CD8-positive, alpha-beta T cell (primary cell): ENCODE measurements at places on chromosomes 12 and 14.

DNA sequence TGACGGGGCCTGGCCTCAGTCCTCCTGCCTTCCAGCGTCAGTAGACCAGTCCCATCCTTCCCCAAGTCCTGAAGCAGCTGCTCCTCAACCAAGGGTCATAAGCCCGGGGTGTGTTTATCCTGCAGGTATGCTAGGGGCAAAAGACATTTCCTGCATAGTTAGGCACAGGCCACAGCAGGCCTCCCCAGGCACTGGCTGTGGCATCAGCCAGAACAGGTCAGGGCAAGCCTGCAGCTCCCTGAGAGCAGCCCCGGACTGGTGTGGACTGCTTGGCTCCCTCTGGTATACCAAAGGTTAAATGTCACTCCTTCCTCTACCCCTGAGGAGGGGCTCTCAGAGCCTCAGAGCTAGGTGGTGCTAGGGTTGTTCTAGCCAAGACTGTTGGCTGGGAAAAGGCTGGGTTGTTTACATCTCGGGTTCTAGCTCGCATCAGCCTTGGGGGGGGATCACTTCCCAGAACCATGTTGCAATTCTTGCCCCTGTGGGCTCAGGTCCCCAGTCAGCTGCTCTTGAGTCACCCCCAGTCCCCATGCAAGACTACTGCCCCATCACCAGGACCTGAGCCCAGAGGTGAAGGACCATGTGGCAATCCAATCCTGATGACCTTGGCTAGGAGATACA, 2.9 kb downstream of the MMP14 start:
- DNase-seq: no peak

DNA sequence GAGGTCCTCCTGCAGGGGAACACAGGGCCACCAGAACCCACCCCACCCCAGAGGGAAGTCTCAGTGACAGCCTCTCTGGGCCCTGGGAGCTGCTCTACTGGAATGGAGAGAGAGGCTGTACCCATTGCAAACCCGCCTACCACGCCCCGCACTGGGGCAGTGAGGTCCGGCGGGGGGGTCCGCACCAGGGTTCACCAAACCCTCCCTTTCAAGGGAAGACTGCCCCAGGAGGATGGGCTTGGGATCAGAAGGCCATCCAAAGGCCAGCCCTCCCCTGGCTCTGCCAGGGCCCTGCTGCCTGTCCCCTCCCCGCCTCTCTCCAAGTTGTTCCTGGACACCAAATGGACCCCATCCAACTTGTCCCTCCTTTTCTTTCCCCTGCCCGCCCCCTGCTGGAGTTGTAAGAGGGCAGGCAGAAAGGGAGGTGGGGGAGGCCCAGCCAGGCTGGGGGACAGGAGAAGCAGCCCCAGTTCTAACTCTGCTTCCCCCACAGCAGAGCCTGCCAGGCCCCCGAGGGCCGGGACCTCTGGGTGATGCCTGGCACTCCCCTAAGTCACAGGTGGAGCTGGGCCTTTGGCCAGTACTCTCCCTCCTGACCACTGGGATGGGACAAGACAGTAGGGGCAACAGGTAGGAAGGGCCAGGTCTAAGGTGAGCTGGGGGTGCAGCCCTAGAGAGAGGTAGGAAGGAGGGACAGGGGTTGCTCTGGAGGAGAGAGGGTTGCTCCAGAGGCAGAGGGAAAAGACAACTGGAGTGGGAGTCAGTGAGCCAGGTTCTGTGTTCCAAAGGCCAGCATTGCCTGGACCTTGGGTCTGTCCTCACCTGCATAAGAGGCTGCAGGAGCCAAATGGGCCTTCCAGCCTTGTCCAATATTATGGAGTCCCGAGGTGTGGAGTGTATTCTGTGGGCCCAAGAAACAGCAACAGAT, 3.2 kb upstream of the DIO3 start:
- DNase-seq: no peak

DNA sequence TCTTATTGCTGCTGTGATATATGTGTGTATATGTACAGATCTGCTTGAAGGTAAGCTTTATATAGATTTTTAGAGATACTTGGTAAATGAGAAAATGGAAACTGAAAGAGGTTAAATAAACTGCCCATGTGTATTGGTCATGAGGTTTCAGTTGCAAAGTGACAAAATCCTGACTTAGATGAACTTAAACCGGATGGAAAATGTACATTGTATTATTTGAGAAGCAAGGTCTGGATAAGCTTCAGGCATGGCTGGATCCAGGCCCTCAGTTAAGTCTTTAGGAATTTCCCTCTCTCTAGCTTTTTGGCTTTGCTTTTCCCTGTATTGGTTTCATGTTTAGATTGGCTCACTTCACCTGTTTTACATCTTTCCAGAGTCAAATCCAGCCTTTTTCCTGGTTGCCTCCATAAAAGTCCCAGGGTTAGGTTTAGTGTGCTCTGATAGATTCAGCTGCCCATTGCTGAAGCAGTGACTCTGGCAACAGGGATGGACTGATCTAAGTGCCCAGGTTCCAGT, 21.0 kb upstream of the MAP1LC3B2 start:
- no peak for DNase-seq

GRCh38 chr14:61229475-61229888, 51.7 kb downstream of the TMEM30B start:
- no peak for DNase-seq

GRCh38 chr12:89319606-89320005, 32.7 kb downstream of the DUSP6 start:
- DNase-seq: no peak

DNA sequence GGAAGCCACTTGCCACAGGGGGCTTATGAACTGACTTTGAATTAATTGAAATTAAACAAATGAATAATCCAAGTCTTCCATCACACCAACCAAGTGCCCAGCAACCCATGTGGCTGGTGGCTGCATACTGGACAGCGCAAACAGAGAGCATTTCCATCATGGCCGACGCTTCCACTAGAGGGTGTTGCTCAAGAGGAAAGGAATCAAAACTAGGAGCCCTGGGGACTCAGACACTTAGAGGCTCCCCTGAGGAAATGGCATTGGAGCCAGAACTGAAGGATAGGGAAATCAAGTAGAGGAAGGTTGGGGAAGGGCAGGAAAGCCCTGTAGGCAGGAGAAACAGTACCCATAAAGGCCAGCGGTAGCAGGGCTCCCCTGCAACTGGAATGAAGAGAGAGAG, 50.6 kb upstream of the NUAK1 start:
- no peak for DNase-seq

- DNase-seq: no peak
These were observed 175.4 kb downstream of the CAND1 start for GRCh38 chr12:67444542-67444941.

DNA sequence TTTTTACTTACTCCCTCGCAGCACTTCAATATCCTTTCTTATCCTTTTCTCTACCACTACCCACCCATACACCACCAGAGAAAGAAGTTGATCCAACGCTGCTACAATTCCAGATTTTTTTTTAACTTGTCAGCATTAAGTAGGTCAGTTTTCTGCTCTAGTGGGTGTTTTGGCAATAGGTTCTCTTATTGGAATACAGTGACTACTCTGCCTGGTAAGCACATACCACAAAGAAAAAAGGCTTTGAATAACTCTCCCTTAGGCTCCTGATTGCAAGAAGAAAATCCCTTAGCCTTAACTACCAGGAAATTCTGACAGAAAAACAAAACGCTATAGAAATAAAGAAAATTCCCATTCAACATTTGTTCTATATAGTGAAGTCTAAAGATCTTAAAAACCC, 72.0 kb downstream of the NUMB start:
- DNase-seq: no peak
